ENCODE measurements at places on chromosomes 5 and 9.

GRCh38 chr5:95007921-95008597, 276.8 kb downstream of the MCTP1 start:
- DNase-seq, result no peak

DNA sequence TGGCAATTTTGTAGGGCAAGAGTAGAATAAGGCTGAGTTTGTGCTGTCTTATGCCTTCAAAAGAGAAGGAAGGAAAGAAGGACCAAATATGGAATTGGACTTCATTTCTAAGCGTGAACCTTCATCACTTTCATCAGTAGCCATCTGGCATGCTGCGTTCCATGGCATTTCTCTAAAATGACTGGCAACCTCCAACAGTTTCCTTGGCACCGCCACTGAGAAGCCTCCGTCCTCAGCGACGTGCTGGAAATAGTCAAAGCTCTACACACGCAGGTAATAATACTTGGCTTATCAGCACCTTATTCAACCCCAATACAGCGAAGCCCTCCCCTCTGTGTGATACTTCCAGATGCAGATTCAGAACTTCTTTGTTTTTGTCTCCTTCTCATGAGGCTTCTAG, 169.7 kb upstream of the CD180 start:
- no peak for DNase-seq

DNA sequence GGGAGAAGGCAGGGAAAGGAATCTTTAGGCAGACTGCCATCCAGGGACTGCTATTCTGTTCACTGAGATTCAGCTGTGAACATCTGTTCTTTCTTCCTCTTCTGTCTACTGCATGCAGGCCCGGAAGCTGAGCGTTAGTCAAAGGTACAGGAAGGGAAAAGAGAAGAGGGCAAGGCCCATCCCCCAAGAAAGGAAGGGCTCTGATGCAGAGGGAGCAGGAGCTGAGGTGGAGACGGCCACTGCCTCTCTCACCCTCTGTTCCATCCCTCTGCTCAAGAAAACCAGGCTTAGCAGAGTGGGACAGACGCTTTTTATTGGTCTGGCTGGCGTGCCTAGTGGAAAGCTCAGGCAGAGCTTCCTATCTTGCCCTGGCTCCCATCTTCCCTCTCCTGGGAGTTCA, 57.6 kb downstream of the PFDN1 start:
- no peak for DNase-seq

GRCh38 chr5:143665866-143666265, 146.1 kb upstream of the HMHB1 start:
- DNase-seq, result no peak

DNA sequence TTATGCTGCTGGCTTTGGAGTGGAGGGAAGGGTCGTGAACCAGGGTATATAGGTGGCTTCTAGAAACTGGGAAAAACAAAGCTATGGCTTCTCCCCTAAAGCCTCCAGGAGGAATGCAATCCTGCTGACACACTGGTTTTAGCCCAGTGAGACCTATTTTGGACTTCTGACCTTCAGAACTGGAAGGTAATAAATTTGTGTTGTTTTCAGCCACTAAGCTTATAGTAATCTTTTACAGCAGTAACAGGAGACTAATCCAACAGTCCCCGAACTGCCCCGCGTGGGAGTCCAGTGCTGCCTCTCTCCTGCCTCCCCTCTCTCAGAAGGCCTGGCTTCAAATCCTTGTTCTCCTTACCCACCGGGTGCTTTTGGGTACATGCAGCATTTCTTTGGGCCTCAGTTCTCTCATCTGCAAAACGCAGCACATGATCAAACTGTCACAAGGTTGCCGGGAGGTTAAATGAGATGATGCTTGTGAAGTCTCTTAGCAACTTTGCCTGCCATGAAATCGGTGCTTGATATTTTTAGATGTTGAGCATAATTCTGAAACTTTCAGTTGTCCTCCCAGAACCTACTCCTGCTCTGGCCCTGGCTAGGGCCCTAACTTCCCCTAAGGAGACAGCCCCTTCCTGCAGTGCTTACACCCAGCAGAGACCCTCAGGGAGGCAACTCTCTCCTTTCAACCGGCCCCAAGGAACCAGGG, 127.3 kb upstream of the BOD1 start:
- DNase-seq, result no peak

GRCh38 chr5:112708103-112708622, 29.5 kb upstream of the APC start:
- no peak for DNase-seq

- DNase-seq, result no peak
Measured at GRCh38 chr9:95746408-95747180, 128.9 kb upstream of the ERCC6L2 start.

GRCh38 chr5:99102073-99102697, 173.4 kb upstream of the CHD1 start:
- no peak for DNase-seq

DNA sequence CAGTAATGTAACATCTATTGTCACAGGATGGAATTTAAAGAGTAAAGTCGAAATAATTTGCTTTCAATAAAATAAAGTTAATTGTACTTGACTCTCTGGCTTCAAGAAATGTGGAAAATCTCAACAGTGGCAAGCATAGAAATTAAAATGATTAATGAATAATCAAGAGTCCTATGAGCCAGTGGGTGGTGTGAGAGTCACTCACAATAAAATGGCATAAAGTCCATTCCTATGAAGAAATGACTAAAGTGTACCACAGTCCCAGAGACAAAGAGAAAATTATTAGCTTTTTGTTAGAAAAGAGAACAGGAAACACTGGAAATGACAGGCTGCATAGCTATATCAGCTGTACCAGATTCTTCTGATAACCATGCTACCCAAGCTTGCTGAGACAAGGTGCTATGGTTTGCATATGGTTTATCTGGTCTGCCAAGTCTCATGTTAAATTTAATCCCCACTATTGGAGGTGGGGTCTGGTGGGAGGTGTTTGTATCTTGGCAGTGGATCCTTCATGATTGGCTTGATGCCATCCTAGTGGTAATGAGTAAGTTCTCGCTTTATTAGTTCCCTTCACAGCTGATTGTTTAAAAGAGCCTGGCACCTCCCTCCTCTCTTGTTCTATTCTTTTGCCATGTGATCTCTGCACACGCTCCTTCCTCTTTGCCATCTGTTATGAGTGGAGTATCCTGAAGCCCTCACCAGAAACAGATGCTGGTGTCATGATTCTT, 647.7 kb upstream of the ITGA1 start:
- DNase-seq, result no peak

DNA sequence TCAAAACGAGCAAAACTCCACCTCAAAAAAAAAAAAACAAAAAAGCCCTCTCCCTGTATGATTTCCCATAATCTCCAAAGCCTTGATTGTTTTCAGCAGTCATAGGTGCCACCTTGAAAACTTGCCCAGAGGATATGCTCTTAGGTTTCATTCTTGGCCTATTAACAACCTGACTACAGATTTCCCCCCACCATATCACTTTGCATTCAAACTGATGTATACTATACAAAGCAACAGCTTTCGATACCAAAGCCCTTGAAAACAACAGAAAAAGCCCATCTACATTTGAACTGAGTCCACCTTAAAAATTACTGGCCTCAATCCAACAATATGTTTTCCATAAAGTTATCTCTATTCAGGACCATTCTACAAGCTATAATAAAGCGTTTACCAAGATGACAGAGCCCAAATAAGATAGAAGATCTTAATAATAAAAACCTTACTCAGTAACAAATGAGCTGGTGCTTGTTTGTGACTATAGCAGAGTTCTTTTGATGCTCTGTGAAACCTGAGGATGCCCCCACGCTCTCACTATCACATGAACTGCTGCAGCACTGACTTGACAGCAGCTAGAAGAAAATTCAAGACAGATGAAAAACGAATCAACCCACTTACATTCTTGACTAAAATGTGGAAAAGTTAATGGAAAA, 44.4 kb downstream of the FNBP1 start:
- no peak for DNase-seq

GRCh38 chr5:25009063-25009462, 364.3 kb upstream of the CDH10 start:
- no peak for DNase-seq

- no peak for DNase-seq
Measured at GRCh38 chr5:95835682-95836385, 13.3 kb upstream of the GLRX start.

GRCh38 chr5:9182899-9183695, 362.8 kb downstream of the SEMA5A start:
- DNase-seq, result no peak

GRCh38 chr9:34419716-34420504, 38.5 kb downstream of the FAM219A start:
- DNase-seq, result no peak

DNA sequence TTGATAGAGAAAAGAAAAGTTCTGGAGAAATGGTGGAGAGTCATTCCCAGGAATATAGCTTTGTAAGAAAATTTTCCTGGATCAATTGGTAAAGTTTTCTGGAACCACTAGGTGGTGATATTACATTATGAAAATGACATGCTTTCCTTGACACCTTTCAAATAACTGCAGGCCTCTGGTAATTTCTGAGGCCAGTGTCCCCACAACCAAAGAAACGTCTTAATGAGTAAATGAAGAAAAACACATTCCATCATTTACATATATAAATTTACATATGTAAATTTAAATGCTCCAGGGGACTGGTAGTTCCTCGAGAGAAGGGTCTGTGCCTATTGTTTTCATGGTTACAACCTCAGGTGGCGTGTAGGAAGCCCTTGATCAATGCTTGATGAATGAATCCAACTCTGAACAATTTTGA, 17.2 kb upstream of the RGS3 start:
- no peak for DNase-seq

DNA sequence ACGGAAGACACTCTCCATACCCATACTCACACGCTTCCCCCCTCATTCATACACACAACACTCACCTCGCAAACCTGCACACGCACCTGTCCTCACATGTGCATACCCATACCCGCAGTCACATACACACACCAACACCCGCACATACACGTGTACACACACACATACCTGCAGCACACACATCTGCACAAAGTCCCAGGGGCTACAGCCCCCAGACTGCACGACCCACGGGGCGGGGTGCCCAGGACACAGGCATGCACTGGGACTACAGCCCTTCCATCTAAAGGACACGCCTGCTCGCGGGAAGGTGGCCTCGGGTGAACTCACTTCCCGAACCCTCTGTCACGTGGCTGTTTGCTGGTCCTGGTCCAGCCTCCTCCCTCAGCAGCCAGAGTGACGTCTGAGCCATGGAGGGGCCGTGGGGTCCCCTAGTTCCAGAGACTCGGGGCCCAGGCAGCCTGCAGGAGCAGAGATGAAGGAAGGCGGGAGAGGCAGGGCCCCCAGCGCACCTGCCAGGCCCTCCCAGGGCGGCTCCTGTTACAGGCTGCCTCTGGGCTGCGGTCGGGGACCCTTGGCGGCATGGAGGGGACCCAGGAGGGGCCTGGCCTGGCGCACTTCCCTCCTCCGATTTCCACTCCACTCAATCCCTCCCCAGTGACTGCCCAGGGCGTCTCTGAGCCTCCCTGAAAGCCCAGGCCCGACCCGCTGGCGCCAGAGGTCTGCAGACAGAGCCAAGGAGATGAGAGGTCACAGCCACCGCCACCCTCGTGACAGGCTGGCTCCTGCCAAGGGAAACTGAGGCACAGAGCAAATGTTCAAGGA, 8.1 kb downstream of the SLC12A7 start:
- no peak for DNase-seq

DNA sequence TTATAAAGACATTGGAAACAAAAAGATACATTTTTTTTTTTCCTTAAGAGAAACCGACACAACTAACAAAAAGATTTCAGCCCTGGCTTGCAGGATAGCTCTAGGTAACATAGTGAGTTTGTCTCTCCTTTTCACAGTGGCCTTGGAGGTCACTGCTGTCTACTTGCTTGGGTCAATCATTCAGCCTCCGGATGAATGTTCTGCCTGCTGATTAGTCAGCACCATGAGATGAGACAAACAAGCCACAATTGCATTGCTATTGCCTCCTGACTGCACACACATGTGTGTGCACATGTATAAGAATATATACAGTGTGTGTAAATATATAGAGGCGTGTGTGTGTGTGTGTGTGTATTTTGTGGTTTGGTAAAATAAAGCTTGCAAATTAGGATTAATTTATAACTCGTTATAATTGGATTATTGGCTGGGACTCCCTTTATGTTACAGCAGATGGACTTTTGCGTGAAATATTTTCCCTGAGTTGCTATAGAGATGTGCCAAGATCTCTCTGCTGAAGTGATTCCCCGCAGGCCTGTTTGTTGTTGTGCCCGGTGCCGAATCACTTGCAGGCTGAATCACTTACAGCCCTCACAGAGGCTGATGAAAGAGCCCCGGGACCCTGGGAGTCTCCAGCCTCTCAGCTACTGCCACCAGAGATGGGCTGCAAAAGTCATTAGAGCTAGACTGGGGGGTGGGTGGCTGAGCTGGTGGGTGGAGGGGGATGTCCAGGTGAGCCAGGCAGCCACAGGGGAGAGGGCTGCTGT, 161.2 kb downstream of the FGF18 start:
- no peak for DNase-seq

- DNase-seq, result no peak
Measured at GRCh38 chr5:148969291-148969690, 93.6 kb downstream of the SH3TC2 start.

DNA sequence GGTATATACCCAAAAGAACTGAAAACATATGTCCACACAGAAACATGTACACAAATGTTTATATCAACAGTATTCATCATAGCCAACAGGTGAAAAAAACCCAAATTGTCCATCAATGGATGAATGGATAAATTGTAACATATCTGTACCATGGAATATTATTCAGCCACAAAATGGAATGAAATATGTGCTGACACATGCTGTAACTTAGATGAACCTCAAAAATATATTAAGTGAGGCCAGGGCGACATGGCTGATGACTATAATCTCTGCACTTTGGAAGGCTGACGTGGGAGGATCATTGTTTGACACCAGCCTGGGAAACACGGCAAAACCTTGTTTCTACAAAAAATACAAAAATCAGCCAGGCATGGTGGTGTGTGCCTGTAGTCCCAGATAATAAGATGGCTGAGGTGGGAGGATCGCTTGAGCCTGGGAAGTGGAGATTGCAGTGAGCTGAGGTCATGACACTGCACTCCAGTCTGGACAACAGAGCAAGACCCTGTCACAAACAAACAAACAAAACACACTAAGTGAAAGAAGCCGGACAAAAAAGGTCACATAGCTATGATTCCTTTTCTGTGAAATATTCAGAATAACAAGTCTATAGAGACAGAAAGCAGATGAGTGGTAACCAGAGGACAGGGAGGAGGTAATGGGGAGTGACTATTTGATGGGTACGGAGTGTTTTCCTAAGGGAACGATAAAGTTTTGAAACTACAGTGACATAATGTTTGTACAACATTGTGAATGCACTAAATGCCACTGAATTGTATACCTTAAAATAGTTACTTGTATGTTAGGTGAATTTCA, 11.4 kb downstream of the KYAT1 start:
- DNase-seq, result no peak

- DNase-seq, result no peak
Measured at GRCh38 chr9:135693265-135693664, 6.0 kb downstream of the SOHLH1 start.

Data from CMK (cell line).